Activated CD8-positive, alpha-beta memory T cell treated with anti-CD3 and anti-CD28 coated beads, Interleukin-2, amount 50 U/mL, for 4 hours (primary cell): ENCODE measurements at places on chromosomes 11 and 22.

- no peak for DNase-seq
These were observed 40.8 kb upstream of the TLCD5 start for GRCh38 chr11:120284272-120284671.

DNA sequence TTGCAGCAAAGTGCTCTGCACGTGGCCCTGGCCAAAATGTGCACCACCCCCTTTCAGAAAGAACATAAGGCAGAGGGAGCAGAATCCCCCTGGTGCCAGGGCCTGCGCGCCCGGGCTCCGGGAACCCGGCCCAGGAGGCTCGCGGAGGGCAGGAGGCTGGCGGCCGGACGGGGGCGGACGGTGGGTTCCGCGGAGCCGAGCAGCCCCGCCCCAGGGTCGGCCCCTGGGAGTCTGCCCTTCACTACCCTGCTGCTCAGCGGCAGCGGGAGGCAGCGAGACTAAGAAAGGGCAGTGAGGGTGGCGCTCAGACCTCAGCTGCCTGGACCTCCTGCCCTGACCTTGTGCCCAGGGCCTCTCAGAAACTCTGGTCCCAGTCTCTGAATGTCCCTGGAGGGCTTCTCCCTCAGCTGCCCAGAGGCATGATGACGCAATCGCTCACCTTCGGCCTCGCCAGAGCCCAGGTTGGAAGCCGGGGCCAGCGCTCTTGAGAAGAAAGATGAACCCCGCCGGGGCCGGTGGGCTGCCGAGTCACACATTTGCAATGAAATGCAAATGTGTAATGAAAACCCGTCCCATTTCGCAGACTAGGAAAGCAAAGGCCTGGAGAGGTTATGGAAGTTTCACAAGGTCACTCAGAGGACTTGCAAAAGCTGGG, 1.1 kb upstream of the CLMP start:
- DNase-seq, result no peak

- no peak for DNase-seq
These were observed 15.9 kb upstream of the GRAMD4 start for GRCh38 chr22:46604306-46604690.

GRCh38 chr22:46961591-46962295, 199.3 kb downstream of the TBC1D22A start:
- no peak for DNase-seq

DNA sequence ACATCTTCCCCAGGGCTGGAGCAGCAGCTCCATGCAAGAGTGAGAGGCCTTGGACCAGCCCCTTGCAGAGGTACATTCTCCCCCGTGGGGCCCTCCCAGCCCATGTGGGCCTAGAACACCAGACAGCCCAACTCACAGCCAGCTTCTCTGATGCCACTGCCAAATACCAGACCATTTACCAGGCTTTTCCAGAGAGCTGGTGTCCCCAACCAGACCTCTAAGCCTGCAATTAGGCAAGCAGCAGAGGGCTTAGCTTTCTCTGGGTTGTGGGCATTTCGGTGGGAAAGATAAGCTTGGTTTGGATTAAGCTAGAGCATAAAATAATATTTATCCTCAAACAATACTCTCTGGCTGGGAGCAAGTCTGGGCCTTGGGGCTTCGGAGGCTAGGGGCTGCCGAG, 75.6 kb downstream of the TP53I11 start:
- no peak for DNase-seq

GRCh38 chr11:20670932-20671403, 1.6 kb downstream of the NELL1 start:
- no peak for DNase-seq
